ENCODE measurements at places on chromosomes 6 and 20.

- no peak for DNase-seq
Observed at GRCh38 chr20:41425180-41425884, 58.7 kb upstream of the EMILIN3 start.

DNA sequence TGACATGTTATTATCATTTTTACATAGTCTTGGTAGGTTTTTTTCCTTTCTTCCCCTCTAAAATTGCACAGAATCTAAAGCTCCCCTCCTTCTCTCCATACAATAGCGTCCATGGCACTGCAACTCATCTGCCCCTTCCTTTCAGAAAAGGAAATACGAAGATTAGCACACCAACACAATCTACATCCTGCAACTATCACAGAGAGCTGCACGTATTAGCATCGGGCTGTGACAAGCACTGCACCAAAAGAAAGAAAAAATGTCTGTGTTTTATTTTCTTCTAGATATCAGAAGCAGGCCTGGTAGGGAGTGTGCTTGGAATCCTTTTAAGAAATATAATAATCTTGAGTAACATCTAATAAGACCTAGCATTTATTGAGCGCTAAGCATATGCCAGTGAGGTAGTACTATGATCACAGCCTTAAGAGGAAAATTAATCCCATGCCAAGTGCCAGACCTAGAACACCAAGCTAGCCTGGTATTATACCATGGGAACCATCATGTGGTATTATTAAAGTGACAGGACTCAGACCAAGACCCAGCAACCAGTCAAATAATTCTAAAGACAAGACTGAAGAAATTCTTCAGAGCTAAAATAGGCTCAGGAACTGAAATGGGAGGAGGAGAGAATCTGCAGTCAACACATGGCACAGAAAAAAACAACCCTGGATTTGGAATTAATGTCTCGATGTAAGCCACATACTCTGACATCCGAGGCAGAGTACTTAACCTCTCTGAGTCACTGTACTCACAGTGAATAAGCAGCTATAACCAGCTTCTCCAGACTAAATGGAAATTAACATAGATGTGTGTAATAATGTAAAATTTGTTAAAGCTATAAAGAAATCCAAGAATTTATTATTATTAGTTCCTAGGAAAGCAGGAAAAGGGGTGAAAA, 124.3 kb downstream of the IPCEF1 start:
- no peak for DNase-seq

DNA sequence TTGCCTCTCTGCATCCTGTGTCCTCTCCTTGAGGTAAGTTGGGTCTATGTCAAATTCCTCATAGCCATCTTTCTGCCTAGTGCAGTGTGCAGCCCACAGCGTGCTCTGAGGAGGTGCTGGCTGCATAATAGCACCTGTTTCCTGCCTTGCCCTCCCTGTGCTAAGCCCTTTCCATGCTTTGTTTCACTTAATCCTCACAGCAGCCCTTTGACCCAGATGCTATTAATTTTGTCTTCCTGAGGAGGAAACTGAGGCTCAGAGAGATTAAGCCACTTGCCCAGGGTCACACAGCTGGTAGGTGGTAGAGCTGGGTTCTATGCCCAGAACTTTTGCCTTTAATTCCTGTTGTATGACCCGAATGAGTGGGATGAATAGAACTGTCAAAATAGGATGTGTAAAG, 13.5 kb downstream of the FAM83D start:
- DNase-seq, result no peak

DNA sequence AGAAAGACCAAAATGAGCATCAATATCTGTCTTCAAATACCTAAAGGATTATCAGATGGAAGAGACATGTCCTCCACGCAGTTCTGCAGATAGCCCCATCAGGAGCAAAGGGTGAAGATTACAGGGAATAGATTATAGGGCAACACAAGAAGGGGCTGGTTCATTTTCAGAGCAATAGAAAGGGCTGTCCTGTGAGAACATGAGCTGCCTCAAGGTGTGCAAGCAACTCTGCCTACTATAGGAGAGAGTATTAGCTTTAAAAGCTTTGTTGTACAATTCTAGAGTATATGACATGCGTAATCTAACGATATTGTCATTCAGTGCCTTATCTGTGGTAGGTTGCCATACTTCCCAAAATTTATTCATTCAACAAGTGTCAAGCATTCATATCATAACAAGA, 112.7 kb downstream of the NRSN1 start:
- no peak for DNase-seq

DNA sequence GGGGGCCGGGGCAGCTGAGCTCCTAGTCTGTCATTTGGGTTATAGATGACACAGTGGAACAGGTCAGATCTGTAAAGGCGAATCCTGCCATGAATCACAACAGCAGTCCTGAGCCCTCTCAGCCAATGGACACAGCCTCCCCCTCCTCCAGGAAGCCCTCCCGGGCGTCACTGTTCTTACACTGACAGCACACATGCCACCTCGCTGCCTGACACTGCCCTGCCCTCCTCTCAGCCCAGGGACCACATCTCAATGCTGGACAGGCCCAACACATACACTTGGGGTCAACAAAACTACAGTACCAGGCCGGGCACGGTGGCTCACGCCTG, 26.8 kb downstream of the ZBTB46 start:
- no peak for DNase-seq

All from germinal center (tissue), 1 donor.